ENCODE measurements at places on chromosomes 1 and 21.

GRCh38 chr1:68198752-68199151 is 33.6 kb downstream of the WLS start:
- no peak overlapping the region for H3K4me3 ChIP-seq
- no peak for DNase-seq
- no peaks in the 10 kb centered on the region for H3K27me3 ChIP-seq
- H3K4me1 ChIP-seq: no peaks in the 10 kb centered on the region
- H3K36me3 ChIP-seq: no peaks in the 10 kb centered on the region

DNA sequence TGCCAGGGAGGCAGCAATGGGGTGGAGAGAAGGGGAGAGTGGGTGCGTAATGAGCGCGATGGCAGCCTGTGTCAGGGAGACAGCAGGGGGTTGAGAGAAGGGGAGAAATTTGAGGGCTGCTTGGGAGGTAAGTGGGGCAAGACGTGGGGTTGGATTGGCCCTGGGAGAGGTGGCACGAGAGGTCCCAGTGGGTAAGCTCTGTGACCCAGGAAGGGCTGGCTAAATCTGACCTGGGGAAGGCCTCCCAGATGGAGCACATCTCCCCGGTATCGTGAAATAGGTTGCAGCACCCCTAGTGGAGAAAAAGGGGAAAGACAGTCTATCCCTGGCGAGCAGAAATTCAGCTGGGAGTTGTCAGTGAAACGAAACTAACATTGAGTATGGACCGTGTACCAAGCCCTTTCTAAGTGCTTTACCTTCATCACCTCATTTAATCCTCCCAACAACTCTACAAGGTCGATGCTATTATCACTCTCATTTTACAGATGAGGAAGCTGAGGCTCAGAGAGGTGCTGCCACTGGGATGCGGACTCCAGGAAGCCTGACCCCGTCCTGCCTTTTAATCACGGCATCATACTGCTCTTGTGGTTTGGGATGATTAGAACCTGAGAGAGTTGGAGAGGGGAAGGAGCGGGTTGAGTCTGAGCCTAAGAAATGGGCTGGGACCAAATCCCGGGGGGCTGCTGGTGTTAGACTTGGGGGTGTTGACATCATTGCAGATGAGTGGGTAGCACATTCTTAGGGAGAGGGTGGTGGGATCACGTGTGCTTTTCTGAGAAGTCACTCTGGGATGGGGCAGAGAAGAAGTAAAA is 56.6 kb upstream of the RPL11 start:
- peak; percentile 55 for DNase-seq
- peak overlapping the region; percentile 21 for H3K4me3 ChIP-seq
- H3K36me3 ChIP-seq: no peaks in the 10 kb centered on the region
- no peaks in the 10 kb centered on the region for H3K4me1 ChIP-seq
- H3K27me3 ChIP-seq: no peaks in the 10 kb centered on the region

DNA sequence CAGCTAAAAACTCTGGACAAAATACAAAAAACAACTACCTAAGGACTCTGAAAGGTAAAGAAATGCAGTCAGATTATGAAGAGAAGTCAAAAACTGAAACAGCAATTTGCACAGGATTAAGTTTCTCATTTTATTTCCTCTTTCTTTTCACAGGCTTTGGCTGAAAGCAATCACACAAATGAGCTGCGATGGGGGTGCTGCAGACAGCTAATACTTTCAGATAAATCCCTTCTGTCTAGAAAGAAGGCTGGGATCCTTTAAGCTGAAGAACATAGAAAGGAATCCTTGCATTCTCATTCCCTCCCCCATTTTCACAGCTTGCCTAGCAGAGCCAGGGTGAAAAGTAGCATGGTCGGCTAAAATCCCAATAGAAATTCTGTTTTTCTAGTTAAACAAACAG is 32.0 kb upstream of the PRDX6 start:
- no peak for DNase-seq
- H3K36me3 ChIP-seq: no peaks in the 10 kb centered on the region
- no peaks in the 10 kb centered on the region for H3K4me1 ChIP-seq
- no peaks in the 10 kb centered on the region for H3K27me3 ChIP-seq

DNA sequence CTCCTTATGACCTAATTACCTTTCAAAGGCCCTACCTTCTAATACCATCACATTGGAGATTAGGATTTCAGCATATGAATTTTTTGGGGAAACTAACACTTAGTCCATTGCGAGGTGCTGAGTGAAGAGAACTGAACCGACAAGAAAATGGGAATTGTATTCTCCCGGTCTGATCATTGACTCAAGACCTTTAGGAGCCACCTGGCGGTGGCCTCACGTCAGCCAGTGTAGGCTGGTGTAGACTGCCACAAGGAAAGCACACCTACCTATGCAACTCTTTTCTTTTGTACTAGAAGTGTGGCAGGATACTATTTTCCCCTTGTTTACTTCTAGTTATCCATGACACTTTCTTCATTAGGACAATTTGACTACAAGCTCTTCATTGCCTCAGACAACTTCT is 333.5 kb upstream of the B3GALT2 start:
- H3K4me1 ChIP-seq: no peaks in the 10 kb centered on the region
- no peak overlapping the region for H3K4me3 ChIP-seq
- H3K27me3 ChIP-seq: no peaks in the 10 kb centered on the region
- H3K36me3 ChIP-seq: no peaks in the 10 kb centered on the region
- H3K27ac ChIP-seq: no peak overlapping the region

DNA sequence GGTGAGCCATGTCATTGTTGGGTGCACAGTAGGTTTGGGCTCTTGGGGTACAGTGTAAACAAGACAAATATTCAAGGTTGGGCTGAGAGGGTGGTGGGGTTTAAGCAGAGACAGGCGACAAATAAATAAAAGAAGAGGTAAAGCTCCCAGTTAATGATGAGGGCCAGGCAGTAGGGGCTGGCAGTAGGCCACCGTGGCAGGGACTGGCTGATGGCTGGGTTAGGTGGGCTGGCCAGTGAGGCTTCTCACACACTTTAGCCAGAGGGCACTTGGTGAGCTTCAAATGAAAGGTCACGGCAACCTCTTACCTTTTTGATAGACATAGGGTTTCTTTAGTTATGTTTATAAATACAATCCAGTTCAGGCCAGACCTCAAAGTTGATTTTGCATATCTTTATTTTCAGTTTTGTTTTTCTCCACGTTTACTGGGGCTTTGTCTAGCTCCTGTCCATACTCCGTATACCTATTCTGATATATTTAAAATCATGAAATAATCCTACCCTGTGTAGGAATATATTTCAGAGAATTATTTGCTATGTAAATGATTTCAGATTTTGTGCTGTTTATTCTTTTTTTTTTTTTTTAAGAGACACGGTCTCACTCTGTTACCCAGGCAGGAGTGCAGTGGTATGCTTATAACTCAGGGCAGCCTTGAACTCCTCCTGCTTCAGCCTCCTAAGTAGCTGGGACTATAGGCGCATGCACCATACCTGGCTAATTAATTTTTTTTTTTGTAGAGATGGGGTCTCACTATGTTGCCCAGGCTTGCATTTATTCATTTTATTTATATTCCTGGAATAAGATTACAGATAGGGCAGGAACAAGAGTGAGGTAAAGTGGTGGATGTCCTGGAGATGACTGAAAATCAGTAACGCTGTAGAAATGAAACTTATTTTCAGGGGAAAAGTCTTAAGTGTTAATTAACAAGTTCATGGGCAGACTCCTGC is 122.7 kb downstream of the RYR2 start:
- DNase-seq: no peak
- H3K27me3 ChIP-seq: no peaks in the 10 kb centered on the region
- H3K36me3 ChIP-seq: no peaks in the 10 kb centered on the region
- H3K4me3 ChIP-seq: no peak overlapping the region
- no peak overlapping the region for H3K27ac ChIP-seq

GRCh38 chr1:6348511-6349191 is 44.9 kb downstream of the ACOT7 start:
- peak overlapping the region; percentile 14 for H3K27ac ChIP-seq
- H3K4me1 ChIP-seq: peaks cover 33% of the 10 kb centered on the region
- DNase-seq: no peak
- no peak overlapping the region for H3K4me3 ChIP-seq
- H3K27me3 ChIP-seq: no peaks in the 10 kb centered on the region

DNA sequence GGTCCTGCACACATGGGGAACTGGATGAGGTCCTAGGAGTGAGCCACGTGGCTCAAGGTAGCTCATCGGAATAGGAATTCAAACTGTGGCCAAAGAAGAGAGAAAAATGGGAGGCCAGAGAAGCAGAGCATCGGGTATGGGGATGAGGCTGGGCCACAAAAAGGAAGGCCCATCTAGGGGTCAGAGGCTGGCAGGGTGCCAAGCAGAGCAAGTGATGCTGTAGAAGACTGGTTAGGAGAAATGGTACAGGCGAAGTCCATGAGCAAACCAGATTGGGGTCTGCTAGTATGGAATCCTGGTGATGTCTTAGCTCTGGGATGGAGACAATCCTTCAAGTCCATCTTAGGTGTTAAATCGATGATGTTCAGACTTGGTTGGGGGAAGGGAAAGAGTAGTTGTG is 68.0 kb downstream of the TEX35 start:
- H3K36me3 ChIP-seq: no peaks in the 10 kb centered on the region
- H3K4me3 ChIP-seq: no peak overlapping the region
- DNase-seq: no peak
- H3K4me1 ChIP-seq: no peaks in the 10 kb centered on the region
- no peak overlapping the region for H3K27ac ChIP-seq
- H3K27me3 ChIP-seq: no peaks in the 10 kb centered on the region

DNA sequence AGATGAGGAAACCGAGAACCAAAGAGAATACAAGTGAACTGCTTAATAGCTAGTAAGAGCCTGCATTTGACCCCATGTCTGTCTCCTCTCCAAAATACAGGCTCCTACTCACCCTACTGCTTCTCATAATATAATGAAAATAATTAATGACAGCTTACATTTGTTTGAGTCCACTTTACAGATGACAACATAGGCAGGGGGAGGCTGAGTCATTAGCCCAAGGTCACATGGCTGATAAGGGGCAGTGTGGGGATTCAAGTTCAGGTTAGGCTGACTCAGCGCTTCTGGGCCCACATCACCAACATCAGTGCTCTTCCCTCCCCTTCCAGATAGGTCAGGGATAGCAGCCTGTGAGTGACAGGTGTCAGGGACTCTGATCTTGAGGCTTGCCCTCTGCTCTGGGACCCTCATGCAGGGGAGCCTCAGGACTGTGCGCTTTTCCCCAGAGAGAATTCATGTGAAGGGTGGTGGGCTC is 16.2 kb downstream of the AZIN2 start:
- H3K36me3 ChIP-seq: no peaks in the 10 kb centered on the region
- no peaks in the 10 kb centered on the region for H3K27me3 ChIP-seq
- H3K27ac ChIP-seq: no peak overlapping the region
- no peaks in the 10 kb centered on the region for H3K4me1 ChIP-seq
- DNase-seq: peak; percentile 9
- no peak overlapping the region for H3K4me3 ChIP-seq

DNA sequence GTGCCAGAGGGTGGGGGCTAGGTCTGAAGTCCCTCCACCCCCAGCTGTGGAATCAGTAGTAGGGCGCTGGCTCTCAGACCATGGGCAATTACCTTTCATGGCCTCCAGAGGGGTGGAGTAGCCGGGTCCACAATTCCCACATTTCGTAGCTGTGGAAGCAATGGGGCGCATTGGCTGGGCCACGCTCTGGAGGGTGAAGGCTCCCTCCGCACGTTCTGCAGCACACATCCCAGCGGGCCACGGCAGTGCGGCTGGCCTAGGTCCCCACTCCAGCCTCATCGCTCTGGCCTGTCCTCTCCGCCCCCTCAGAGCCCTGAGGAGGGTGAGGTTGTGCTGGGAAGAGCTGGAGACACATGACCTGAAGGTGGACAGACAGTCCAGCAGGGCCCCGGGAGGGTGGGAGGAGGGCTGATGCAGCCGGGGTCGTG is 2.9 kb downstream of the SELENBP1 start:
- H3K36me3 ChIP-seq: peaks cover 44% of the 10 kb centered on the region
- no peak for DNase-seq
- H3K27ac ChIP-seq: peak overlapping the region; percentile 10

- no peaks in the 10 kb centered on the region for H3K4me1 ChIP-seq
- no peaks in the 10 kb centered on the region for H3K36me3 ChIP-seq
- no peak for DNase-seq
- H3K27me3 ChIP-seq: no peaks in the 10 kb centered on the region
- peak overlapping the region; percentile 1 for H3K4me3 ChIP-seq
Measured at GRCh38 chr1:156675210-156676113, 1.7 kb downstream of the NES start.

DNA sequence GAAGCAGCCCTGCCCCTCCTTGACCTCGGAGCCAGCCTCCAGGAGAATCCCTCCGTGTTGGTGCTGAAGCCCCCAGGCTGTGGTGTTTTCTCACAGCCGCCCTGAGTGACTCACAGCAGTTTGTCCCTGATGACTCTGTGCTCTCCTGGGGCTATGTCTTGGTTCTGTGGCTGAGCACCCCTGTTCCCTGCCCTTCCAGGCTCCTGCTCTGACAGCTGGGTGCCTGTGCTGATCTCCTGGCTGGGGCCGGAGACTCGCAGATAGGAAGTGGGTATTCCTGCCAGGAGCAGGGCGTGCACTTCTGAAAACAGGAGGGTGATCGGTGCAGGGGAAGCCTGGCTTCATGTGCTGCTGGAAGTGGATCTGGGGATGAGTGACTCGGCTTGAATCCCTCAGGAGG is 34.5 kb downstream of the POFUT2 start:
- no peak overlapping the region for H3K27ac ChIP-seq
- no peaks in the 10 kb centered on the region for H3K36me3 ChIP-seq
- no peaks in the 10 kb centered on the region for H3K27me3 ChIP-seq
- H3K4me3 ChIP-seq: no peak overlapping the region
- H3K4me1 ChIP-seq: no peaks in the 10 kb centered on the region
- DNase-seq: peak; percentile 33

DNA sequence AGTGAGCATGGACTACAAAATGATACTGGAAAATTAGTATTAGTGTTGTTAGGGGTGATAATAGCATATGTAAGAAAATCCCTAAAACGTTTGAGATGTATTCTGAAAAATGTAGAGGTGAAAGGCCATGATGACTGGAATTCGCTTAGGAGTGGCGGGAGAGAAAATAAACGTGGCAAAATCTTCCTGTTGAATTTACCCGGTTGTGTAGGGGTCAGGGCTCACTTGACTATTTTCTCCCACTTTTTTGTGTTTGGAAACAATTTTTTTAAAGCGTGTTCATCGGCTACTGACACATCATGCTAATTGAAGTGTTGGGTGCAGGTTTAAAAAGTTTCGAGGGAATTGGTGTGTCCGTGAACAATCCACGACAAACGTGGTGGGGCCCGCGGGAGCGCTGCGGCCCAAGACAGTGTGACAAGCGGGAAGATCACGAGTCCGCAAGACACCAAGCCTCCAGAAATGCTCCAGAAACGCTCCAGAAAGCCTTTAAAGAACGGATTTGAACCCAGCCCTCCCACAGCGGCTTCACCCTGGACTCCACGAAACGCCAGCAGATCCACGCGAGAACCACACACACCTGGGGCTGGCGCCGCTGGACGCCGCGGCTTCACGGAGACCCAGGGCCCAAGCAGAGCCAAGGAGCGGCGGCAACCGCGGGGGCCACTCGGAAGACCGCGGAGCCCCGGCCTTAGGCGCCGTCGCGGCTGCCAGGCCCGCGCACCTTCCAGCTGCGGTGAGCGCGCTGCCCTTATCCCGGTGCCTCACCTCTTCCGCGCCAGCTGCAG is 573 bp downstream of the PSMG1 start:
- peak overlapping the region; percentile 83 for H3K4me3 ChIP-seq
- H3K27me3 ChIP-seq: no peaks in the 10 kb centered on the region
- no peaks in the 10 kb centered on the region for H3K36me3 ChIP-seq
- peaks cover 15% of the 10 kb centered on the region for H3K4me1 ChIP-seq

Data from right lobe of liver (tissue), 6 donors.